ENCODE measurements at places on chromosomes 4 and X. TPM values are rescaled to one million over a fixed set of nuclear protein-coding genes. Genes with fewer than 3 reads are reported as not detected.

The RLIM gene
- 43.5 TPM for total RNA-seq

The CENPU gene
- 91.5 TPM for total RNA-seq

GRCh38 chrX:27889878-27890277 lies 82.1 kb downstream of the MAGEB10 start:
- no peaks in the 10 kb centered on the region for H3K4me1 ChIP-seq
- no peaks in the 10 kb centered on the region for H3K36me3 ChIP-seq
- H3K27me3 ChIP-seq, result no peaks in the 10 kb centered on the region
- H3K27ac ChIP-seq, result no peak overlapping the region
- H3K4me3 ChIP-seq, result no peak overlapping the region

The SMC1A gene
- 170 TPM for total RNA-seq

DNA sequence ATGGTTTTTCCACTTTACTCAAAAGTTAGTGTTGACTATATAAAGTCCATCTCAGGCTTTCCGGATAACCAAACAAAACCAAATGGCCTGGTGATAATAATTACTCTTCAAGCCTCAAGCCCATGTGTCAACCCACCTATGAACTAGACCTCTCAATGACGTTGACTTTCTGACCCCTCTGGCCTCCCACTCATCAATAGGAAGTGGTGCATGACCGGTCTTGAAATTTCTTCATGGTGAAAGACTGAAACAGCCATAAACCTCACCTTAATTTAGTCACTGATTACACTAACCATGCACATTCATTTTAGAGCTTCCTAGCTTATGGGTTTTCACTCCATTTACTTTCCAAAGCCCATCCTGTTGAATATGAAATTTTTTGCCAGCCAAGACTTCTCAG lies 276.0 kb downstream of the KLHL13 start:
- no peaks in the 10 kb centered on the region for H3K4me1 ChIP-seq
- H3K4me3 ChIP-seq, result no peak overlapping the region
- no peaks in the 10 kb centered on the region for H3K36me3 ChIP-seq
- H3K27me3 ChIP-seq, result no peaks in the 10 kb centered on the region
- no peak for DNase-seq
- no peak overlapping the region for H3K27ac ChIP-seq

DNA sequence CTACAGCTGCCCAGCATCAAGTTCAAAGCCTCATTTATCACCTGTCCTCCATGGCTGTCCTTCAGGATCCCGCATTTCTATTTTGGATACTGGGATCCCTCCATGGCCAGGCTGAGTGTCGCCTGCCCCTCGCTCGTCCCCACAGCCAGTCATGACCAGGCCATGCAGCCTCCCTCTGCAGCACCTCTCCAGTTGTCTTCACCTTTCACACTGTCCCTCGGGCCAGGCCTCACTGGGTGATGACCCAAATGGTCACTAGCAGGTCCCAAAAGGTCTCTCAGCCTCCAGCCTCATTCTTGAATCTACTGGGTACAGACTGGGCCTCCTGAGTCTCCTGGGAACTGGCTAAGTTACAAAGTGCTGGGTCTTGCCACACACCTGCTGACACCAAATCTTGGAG lies 48.7 kb upstream of the HELT start:
- H3K27me3 ChIP-seq, result no peaks in the 10 kb centered on the region
- peaks cover 6% of the 10 kb centered on the region for H3K36me3 ChIP-seq
- no peak overlapping the region for H3K4me3 ChIP-seq
- no peak for DNase-seq

GRCh38 chr4:47816748-47817147 lies 21.1 kb downstream of the CORIN start:
- no peak for DNase-seq
- no peaks in the 10 kb centered on the region for H3K36me3 ChIP-seq
- H3K4me1 ChIP-seq, result no peaks in the 10 kb centered on the region
- peaks cover 19% of the 10 kb centered on the region for H3K27me3 ChIP-seq

The FATE1 gene
- not detected for total RNA-seq

DNA sequence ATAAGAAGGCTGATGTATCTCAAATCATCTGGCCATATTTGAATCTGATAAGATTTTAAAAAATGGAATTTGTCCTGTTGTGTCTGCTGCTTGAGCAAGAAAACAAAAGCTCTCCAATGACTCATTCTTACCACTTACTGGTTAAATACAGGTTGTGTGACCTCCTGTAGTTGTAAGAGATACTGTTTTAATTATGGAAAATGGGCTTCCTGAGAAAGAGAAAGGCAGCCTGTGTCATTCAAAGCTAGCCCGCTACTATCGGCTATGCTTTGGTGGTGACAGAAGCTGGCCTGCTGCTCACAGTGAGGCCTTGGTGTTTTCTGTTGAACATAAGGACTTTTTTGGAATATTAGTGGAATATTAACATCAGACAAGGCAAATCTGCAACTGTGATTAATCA lies 1722.1 kb upstream of the PCDH10 start:
- no peaks in the 10 kb centered on the region for H3K4me1 ChIP-seq
- no peak for DNase-seq
- no peaks in the 10 kb centered on the region for H3K27me3 ChIP-seq
- no peak overlapping the region for H3K4me3 ChIP-seq
- H3K36me3 ChIP-seq, result no peaks in the 10 kb centered on the region

The SEL1L3 gene
- 38.2 TPM for total RNA-seq

- DNase-seq, result no peak
- H3K36me3 ChIP-seq, result peaks cover 9% of the 10 kb centered on the region
- no peak overlapping the region for H3K27ac ChIP-seq
- no peak overlapping the region for H3K4me3 ChIP-seq
- H3K4me1 ChIP-seq, result no peaks in the 10 kb centered on the region
Measured at GRCh38 chrX:47864785-47865184, 28.1 kb downstream of the ZNF81 start.

- peaks cover 17% of the 10 kb centered on the region for H3K4me1 ChIP-seq
- H3K4me3 ChIP-seq, result peak overlapping the region; percentile 26
- H3K27me3 ChIP-seq, result peaks cover 89% of the 10 kb centered on the region
- no peak for DNase-seq
Measured at GRCh38 chr4:173522160-173522950, 7.7 kb downstream of the HAND2 start.

GRCh38 chrX:37830371-37830770 lies 17.0 kb downstream of the DYNLT3 start:
- H3K27ac ChIP-seq, result no peak overlapping the region
- H3K36me3 ChIP-seq, result no peaks in the 10 kb centered on the region
- DNase-seq, result no peak

- DNase-seq, result no peak
- H3K36me3 ChIP-seq, result no peaks in the 10 kb centered on the region
- H3K4me1 ChIP-seq, result no peaks in the 10 kb centered on the region
- H3K27ac ChIP-seq, result no peak overlapping the region
- H3K27me3 ChIP-seq, result peaks cover 2% of the 10 kb centered on the region
- no peak overlapping the region for H3K4me3 ChIP-seq
Measured at GRCh38 chr4:84792366-84793301, 173.9 kb downstream of the WDFY3 start.

DNA sequence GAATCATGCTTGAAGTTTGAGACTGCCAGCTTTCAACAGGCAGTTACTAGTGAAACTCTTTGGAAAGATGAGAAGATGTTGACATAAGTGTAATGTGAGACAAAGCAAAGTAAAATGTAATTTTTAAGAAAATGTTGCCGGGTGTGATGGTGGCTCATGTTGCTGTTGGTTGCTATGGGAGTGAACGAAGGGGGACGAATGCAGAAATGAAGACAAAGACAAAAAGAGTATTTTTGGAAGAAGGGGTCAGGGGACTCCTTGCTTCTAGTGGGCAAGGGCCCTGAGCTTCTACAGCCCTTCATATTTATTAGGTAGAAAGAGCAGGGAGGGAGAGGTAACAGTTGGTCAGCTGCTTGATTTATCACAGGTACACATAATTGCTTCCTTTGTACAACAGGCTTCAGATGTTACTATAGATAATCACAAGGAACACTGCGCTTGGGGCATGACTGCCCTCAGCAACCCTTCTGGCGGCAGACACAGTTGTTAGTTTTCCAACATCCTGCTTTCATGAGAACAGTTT lies 11.9 kb upstream of the UGDH start:
- DNase-seq, result no peak
- H3K4me3 ChIP-seq, result no peak overlapping the region
- H3K27me3 ChIP-seq, result no peaks in the 10 kb centered on the region
- H3K4me1 ChIP-seq, result no peaks in the 10 kb centered on the region
- no peak overlapping the region for H3K27ac ChIP-seq
- H3K36me3 ChIP-seq, result peaks cover 4% of the 10 kb centered on the region

- DNase-seq, result no peak
- H3K36me3 ChIP-seq, result no peaks in the 10 kb centered on the region
- H3K27me3 ChIP-seq, result peaks cover 15% of the 10 kb centered on the region
- no peak overlapping the region for H3K4me3 ChIP-seq
- H3K27ac ChIP-seq, result no peak overlapping the region
Measured at GRCh38 chr4:55561889-55562288, 15.2 kb upstream of the CLOCK start.

GRCh38 chrX:126063984-126064383 lies 102.1 kb downstream of the DCAF12L2 start:
- H3K4me3 ChIP-seq, result no peak overlapping the region
- no peak for DNase-seq
- H3K27me3 ChIP-seq, result no peaks in the 10 kb centered on the region
- H3K36me3 ChIP-seq, result no peaks in the 10 kb centered on the region

DNA sequence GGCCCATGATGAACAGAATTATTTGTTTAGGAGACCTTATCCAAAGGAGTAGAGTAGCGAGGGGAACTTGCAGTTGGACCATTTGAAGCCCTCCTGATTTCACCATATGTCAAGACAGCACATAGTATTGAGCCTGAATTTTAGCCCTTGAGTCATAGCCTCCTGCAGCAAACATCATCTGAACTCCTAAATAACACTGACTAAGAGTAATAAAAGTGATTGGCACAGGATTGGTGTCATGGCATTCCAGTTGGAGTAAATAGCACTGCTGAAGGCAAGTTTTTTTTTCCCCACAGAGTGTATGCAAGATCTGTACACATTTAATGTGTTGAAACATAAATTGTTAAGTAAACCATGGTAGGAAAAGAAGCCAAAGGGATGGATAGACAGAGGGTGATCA lies 89.0 kb downstream of the COMMD8 start:
- H3K4me3 ChIP-seq, result no peak overlapping the region
- no peaks in the 10 kb centered on the region for H3K36me3 ChIP-seq
- H3K27me3 ChIP-seq, result peaks cover 3% of the 10 kb centered on the region

GRCh38 chrX:40313269-40313668 lies 215.5 kb upstream of the BCOR start:
- no peaks in the 10 kb centered on the region for H3K27me3 ChIP-seq
- no peak overlapping the region for H3K4me3 ChIP-seq

GRCh38 chr4:109827672-109828071 lies at the start of gene RRH:
Gene RRH (plus strand): TSS chr4:109827972. CDS start chr4:109828028, 56 bp downstream.
- H3K27ac ChIP-seq, result no peak within 1 kb of the TSS
- H3K4me3 ChIP-seq, result no peak within 1 kb of the TSS
- H3K36me3 ChIP-seq, result peaks cover 11% of the 10 kb centered on the region
- H3K27me3 ChIP-seq, result no peaks in the 10 kb centered on the region

The BEX3 gene
- total RNA-seq, result 46.5 TPM

- H3K27me3 ChIP-seq, result no peaks in the 10 kb centered on the region
- H3K36me3 ChIP-seq, result peaks cover 3% of the 10 kb centered on the region
- no peak overlapping the region for H3K4me3 ChIP-seq
- no peak overlapping the region for H3K27ac ChIP-seq
Measured at GRCh38 chr4:9970399-9971011, 50.8 kb downstream of the SLC2A9 start.

DNA sequence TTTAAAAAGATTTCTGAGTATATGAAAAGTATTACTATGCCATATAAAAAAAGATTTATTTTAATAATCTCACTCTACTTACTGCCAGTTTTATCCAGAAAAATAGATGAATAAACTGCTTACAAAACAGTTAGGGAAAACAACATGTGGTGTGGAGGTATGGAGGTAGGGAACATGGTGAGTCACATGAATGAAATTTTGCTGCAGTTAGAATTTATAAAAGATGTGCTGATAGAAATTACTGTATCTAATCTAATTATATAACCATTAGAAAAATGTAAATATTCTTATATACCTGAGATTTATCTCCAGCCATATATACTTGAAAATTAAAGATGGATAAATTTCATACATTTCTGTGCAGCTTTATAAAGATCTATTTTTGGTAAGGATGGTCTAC lies 184.0 kb upstream of the ANK2 start:
- peaks cover 3% of the 10 kb centered on the region for H3K27me3 ChIP-seq
- no peaks in the 10 kb centered on the region for H3K4me1 ChIP-seq
- DNase-seq, result no peak
- no peaks in the 10 kb centered on the region for H3K36me3 ChIP-seq
- H3K27ac ChIP-seq, result no peak overlapping the region
